ENCODE measurements at places on chromosomes 13 and 19.

GRCh38 chr19:52188822-52189734 lies 774 bp upstream of the PPP2R1A start:
- DNase-seq = no peak

- no peak for DNase-seq
These were observed 190.3 kb downstream of the SLITRK1 start for GRCh38 chr13:83691966-83692365.

- no peak for DNase-seq
These were observed 19.1 kb downstream of the C19orf12 start for GRCh38 chr19:29695765-29696564.

DNA sequence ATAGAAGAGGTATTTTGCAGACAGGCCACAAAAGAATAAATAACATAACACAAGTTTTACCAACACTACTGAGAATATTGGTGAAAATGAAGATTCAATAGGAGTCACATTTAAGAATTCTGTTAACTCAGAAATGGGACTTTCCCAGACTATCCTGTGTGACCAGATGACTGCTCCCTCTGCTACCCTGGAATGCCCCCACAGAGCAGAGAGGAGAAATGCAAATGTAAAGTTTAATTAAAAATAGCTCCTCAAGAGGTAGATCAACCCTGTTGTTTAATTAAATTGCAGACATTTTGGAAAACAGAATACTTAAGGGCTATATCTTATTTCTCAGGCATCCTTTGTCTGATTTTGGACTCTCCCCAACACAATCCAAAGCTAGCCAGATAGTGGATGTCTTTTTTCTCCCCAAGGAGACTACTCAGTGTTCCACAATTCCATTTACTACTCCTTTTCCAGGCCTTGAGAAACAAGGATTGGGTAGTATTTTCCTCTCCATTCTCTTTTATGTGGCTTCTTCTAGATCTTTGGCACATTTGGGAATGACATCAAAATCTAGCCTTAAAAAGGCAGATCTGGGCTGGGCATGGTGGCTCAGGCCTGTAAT lies 104.7 kb upstream of the TSC22D1 start:
- DNase-seq = no peak

- no peak for DNase-seq
These were observed 20.3 kb downstream of the LGALS16 start for GRCh38 chr19:39676004-39676403.

- DNase-seq = no peak
These were observed 4.0 kb downstream of the TFDP1 start for GRCh38 chr13:113588394-113589111.

- DNase-seq = no peak
These were observed 308.6 kb downstream of the GPC6 start for GRCh38 chr13:93535251-93535650.

- DNase-seq = no peak
These were observed 140.2 kb downstream of the TNFSF13B start for GRCh38 chr13:108409730-108410129.

- no peak for DNase-seq
These were observed 151.0 kb upstream of the RXFP2 start for GRCh38 chr13:31588316-31588715.
